ENCODE measurements at places on chromosomes 5 and 9.

DNA sequence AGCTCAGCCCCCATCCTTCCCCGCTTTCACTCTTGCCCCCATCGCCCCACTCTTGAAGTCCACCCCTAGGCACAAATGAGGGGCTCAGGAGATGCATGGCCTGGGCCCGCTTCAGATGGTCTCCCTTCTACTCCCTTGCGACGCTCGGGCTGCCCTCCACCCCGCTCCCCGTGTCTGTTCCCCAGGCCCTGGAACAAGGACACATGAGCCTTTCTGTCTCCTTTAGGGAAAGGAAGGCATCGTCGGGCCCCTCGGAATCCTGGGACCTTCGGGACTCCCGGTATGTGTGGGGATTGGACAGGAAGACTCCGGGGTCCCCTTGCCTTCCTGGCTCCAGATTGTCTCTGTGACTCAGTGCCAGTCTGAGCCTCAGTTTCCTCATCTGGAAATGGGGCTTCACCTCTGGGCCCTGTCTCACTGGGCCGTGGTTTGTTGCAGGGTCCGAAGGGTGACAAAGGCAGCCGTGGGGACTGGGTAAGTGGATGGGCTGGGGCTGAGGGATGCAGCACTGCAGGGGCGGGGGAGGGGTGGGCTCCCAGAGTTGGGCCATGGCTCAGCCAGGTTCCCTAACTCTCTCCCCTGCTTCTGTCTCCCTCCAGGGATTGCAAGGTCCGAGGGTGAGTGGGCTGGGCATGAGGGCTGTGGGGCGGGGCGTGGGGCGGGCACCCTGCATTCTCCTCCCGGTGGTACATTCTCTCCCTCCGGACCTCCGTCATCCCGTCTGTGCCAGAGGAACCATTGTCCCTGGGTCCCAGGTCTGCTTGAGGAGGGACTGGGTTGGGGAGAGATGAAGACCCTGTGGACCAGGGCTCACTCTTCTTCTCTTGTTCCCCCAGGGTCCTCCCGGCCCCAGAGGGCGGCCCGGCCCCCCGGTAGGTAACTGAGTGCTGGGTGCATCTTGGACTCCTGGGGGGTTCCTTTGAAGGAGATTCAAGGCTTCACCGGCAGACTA, 21.8 kb upstream of the ORM1 start:
- DNase-seq: no peak

GRCh38 chr5:180645274-180646204, 3.9 kb downstream of the FLT4 start:
- DNase-seq: no peak

DNA sequence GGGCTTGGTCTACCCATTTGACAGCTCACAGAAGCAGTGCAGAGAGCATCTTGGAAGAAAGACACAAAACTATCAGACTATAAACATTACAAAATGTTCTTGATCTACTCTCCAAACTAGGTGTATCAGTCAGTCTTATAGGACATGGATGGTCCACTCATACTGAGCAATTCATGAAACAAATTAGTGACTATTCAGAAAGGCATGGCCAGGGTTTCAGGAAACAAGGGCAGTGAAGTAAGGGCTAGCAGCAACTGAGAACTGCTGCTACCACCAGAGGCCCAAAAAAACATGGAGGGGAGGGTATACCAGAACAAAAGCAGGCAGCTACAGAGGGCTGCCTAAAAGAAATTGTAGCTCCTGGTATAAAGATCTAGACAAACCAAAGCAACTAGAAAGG, 287.0 kb downstream of the PIK3R1 start:
- no peak for DNase-seq

- DNase-seq: no peak
Observed at GRCh38 chr9:122816163-122816867, 12.1 kb downstream of the PDCL start.

GRCh38 chr9:130029223-130029973, 13.6 kb downstream of the FNBP1 start:
- no peak for DNase-seq

DNA sequence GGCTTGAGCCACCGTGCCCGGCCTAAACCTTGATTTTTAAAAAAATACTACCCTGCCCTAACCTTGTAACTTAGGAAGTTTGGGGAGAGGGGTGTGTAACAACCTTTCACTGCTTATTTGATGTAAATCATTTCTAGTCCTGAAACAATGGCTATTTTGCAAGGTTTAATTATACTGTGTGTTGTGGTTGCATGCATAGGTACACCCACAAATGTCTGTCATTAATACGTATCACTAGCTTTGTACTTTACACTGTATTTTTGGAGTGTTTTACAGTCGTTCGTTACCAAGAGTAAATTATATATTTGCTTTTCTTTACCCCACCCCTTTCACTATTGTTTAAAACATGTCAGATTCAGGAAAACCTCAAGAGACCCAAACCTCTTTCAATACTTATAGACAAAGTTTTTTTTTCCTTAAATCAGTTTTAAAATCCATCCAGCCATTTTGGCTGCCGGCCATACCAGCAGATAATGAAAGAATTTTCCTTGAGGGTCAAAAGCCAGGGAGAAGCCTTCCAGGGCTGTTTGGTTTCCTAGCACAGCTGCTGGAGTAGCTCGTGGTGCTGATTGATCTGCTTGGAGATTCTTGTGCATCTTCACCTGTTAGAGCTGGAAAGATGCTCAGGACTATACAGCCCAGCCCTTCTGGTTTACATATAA, 50.7 kb downstream of the DOCK8 start:
- DNase-seq: no peak

- DNase-seq: no peak
Observed at GRCh38 chr5:153187503-153187902, 303.0 kb upstream of the GRIA1 start.

- DNase-seq: no peak
Observed at GRCh38 chr9:82457891-82458290, 469.3 kb downstream of the SPATA31D1 start.

GRCh38 chr5:15664961-15665360, 165.0 kb downstream of the FBXL7 start:
- no peak for DNase-seq

DNA sequence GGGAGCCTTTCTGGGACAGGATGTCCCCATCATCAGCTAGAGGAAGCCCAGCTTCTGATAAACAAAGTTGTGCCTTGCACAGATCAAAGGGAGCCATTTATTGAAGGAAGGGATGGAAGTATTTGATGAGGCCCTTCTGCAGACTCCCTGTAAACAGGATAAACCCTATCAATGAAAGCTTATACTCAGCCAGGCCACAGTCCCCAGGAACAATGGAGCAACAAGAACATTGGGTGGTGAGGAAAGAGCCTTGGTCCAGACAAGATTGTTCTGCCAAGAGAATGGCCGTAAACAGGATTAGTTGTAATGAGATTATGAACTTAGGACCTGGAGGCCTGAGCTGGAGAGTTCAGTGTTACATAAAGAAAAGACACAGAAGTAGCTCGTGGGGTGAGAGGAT, 40.5 kb upstream of the LIFR start:
- no peak for DNase-seq

DNA sequence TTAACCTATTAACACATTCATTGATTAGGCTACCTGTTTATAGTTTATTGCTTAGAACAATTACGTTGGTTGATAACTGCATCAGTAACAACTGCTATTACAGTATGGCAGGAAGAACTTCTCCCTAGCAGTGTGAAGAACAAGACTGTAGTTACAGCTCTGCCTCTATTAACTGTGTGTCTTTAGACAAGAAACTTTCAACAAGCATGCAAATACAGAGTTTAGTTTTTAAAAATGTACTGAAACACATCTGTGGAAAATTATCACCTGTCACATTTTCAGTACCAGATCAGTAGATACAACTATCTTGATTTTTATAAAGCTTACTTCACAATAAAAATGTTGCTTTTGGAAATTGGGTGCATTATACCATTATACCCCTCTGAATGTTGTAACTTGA, 22.2 kb downstream of the ELL2 start:
- DNase-seq: no peak

GRCh38 chr5:28914297-28914696, 1875.9 kb upstream of the CDH9 start:
- no peak for DNase-seq

- DNase-seq: no peak
Observed at GRCh38 chr9:69857131-69857530, 36.5 kb downstream of the CFAP95 start.

GRCh38 chr9:16515879-16516301, 354.6 kb downstream of the BNC2 start:
- no peak for DNase-seq

DNA sequence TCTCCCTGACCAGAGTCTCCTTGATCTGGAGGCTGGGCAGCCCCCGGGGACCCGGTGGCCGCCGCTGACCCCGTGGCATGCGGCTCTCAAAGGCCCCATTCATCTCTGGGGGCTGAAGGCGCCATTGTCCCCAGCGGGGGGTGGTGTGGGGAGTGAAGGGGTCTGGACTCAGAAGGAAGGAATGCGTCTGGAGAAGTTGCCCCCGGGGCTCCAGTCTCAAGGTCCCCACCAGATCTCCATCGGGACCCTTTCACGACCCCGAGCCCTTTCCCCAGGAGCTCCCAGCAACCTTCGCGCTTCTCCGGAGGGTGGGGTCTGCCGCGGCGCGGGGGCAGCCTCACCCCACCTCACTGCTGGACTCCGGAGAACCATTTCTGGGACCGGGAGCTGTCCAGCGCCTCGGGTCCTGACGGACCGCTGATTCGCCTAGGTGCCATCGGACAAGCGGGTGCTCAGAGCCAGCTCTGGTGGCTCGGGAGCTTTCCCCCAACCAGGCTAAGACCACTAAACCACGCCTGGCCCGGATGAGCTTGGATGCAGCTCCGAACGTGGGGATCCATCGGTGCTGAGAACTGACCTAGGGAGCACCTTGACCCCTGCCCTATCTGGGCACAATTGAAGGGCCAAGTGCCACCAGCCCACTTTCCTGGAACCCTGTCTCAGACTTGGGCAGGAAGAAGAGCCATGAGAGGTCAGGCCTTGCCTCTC, 5.1 kb upstream of the PCDH1 start:
- DNase-seq: no peak

DNA sequence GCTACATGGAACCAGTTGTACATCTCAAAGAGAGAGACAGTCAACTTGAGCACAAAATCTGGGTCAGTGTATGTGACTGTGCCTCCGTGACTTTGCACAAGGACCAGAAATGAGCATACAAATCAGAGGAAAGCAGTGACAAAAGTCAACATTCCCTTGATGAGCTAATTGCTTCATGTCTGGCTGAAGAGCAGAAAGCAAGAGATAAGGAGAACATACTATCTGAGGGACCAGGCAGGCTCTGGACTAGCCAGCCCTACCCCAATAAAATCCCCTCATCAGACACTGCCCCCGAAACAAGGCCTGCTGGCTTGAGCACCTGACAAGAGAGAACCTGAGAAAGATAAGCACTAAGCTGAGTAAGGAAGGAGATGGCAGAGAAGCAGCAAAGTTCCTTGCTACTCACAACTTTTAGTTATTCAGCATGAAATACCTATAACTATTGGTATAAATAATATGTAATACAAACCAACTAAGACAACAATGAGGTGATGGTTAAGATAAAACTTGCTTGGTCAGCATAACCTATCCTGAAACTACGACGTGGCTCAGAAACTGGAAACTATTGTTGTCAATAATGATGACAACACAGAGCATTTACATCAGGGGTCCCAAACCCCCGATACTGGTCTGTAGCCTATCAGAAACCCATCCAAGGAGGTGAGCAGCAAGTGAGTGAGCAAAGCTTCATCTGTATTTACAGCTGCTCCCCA, 9.5 kb downstream of the SIL1 start:
- DNase-seq: no peak

- DNase-seq: no peak
Observed at GRCh38 chr5:113263545-113263944, 171.2 kb downstream of the TSSK1B start.

- DNase-seq: no peak
Observed at GRCh38 chr9:12847561-12847960, 72.7 kb downstream of the LURAP1L start.

DNA sequence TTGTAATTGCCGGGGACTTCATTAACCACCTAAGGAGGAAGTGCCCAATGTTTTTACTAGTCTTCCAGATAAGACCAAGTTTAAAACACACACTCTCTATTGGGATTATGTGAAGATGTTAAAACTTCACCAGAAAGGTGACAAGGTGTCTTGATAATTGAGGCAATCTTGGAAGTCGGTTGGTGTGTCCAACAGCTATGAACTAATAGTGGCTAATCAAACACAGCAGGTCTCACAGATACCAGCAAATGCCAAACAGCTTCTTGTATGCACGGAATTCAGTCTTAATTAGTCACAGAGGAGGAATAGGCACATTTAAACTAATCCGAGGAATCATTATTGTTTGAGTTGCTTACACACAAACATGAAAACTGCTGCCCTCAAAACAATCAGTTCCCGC, 214.5 kb downstream of the SEC61B start:
- DNase-seq: no peak

All from stimulated activated CD8-positive, alpha-beta memory T cell treated with anti-CD3 and anti-CD28 coated beads, Interleukin-4, amount 100 ng/mL, for 4 hours (primary cell).